ENCODE measurements at places on chromosomes 7 and 10.

DNA sequence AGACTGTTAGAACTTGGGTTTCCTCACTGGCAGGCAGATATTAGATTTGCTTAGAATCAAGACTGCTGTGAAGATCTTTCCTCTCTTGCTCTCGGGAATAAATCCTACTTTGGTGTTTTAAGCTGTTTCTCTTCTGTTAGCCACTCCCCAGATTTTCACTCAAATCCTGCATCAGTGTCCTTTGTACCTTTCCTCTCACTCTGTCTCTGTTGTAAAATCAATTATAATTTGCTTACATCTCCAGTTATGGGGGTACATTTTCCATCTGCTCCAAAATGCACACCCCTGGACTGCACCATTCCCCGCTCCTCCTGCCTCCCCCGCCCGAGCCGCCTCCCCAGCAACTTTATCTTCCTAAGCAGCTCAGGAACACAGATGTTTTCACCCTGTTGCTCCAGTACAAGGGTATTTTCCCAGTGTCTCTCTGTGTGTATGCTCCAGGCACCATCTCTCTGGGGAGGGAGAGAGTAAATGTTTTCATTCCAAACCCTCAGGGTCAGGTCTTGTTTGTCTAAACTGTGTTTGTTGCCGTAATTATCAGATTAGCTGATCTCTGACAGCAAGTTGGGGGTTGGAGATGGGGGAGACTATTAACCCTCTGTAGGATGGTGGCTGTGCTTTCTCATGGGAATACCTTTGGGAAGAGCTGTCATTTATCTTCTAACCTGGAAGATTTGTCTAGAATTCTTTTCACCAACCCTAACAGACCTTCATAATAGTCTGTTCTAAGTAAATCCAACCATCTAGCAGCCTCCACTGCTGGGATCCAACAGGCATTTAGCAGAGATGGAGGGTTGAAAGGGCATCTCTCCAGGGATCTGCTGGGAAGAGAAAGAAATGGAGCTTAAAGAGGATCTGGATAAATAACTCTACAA lies 20.4 kb upstream of the GOT1 start:
- no peak for DNase-seq

GRCh38 chr10:48599830-48600134 lies 5.1 kb downstream of the ARHGAP22 start:
- no peak for DNase-seq

- no peak for DNase-seq
Measured at GRCh38 chr10:45564303-45564959, 108.1 kb downstream of the ZFAND4 start.

DNA sequence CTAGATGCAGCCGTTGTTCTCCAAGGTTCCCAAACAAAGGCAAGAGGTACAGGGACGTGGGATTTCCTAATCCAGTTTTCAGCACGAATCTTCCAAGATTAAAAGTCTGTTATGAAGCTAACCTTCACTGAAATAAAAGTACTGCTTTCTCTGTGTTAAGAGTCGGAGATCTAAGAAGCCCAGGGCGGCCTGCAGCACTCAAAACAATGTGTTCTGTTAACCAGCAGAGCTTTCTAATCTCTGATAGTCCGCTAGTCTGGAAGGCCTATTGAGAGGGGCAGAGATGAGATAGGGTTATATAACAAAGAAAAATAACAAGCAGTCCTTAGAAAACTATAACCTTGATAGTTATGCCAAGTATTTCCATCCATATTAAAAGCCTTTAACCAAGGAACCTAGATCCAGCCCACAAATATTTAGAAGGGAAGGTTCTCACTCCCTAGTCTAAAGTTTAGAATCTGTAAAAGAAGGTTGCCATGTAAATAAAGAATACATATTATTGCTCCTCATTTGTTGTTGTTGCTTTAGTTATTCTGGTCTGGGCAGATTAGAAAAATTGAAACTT lies 106.3 kb upstream of the SVIL start:
- no peak for DNase-seq

DNA sequence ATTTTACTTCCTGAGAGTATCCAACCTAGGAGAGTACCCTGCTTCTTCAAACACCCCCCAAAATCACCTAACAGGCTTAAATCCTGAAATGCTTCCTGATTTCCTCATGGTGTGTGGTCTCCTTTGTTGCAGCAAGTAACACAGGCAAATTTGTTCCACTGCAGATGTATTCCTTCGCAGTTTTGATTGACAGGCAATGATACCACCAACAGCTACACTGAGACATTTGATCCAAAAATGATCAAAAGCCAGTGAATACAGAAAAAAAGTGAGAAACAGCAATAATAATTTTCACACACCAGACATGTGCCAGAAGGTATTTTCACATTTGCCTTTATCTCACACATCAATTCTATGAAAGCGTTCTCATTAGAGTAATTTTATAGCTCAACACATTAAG lies 95.9 kb downstream of the HERPUD2 start:
- DNase-seq, result no peak

DNA sequence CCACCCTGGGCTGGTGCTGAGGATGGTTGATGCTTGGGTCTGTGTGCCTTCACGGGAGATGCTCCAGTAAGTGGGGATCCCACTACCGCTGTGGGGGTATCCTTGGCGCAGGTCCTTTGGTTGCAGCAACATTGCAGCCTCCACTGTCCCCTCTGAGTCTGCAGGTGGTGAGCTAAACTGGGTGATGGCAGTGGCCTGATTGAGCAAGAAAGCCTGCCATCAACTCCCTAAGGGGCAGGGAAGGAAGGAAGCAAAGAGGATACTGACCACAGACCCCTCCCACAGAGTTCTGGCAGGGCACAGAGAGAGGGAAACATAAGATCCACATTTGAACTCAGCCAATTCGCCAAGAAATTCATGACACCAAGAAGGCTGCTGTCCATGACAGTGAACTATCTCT lies 43.2 kb downstream of the MYO1G start:
- no peak for DNase-seq

GRCh38 chr7:27647046-27647445 lies 15.6 kb downstream of the HIBADH start:
- DNase-seq, result no peak

DNA sequence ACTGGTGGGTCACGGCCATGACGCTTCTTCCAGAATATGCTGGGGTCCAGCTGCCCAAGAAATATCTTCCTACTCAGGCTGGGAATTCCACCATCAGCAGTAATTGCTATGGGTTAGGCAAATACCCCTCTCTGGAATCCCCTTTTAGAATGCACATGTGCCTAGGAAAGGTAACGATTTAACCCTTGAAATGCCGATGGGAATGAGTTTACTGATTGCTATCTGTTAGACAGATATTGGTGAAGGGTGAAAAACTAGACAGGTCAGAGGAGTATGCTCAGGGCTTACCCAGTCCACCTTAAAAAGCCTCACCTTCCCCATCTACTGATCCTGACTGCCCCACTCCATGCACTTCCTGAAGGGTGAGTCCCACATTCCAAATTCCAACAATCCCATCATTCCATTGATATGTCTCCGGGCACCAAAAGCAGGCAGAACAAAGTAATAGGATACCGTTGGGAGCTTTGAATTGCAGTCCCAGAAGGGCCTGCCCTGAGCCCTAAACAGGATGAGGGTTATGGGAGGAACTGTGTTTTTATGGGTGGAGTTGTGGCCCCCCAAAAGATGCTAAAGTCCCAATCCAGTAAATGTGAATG lies 59.3 kb downstream of the DLG5 start:
- no peak for DNase-seq

DNA sequence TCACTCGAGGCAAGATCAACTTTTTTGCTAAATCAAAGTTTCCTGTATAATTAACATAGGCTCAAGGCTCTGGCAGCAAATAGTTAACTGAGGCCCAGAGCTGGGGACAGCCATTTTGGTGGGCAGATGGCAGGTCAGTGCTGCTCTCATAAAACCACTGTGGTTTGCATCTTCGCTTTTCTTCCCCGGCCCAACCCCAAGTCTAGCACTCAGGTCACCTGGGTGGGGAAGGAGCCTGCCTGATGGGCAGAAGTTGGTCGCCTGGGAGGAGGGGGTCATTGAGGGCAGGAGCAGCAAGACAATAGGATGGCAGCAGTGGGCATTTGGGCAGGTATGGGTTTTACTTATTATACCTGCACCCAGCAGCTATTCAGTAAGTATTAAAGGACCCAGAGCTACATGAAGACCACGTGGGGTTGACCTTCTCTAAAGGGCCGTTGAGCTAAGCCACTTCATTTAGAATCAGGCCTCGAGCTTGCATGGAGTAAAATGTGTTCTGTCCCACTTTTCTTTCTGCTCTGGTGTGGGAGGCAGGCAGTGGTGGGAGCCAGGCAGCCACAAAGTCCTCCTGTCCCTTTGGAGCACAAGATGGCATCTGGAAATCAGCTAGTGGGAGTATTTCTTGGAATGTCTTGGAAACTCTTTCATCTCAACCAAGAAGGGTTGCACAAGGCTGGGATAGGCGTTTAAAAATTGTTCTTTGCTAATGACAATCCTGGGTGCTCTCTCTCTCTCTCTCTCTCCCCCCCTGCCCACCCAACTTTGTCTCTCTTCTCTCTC lies 133.4 kb downstream of the SPAG6 start:
- DNase-seq, result no peak

- no peak for DNase-seq
Measured at GRCh38 chr10:66719483-66719882, 206.4 kb upstream of the LRRTM3 start.

DNA sequence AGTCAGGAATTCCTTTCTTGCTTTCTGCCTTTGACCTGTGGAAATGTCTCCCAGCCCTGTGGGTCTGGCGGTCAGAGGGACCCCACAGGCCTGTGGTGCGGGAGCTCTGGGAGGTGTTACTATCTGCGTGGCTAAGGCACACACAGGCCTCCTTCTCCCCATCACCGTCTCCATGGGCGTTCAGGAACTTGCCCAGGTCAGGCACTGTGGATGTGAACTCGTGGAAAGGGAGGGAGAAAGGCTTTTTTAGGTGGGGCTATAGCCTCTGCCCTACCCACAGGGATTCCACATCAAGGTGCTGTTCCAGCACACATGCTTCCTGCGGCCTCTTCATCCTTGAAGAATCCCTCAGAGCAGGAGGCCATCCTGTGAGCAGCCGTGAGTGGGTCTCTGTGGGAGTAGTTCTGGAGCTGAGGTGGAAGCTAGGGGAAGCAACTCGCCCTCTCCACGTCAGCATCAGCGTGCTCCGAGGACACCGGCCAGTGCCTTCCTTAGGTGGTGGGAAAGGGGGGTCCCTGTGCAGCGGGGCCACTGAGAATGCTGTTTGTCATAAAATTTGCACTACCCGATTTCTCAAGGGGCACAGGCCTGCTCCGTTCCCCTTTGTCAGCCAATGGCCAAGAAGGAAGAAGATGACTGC lies 7.5 kb upstream of the ATP6V0E2 start:
- DNase-seq, result no peak

DNA sequence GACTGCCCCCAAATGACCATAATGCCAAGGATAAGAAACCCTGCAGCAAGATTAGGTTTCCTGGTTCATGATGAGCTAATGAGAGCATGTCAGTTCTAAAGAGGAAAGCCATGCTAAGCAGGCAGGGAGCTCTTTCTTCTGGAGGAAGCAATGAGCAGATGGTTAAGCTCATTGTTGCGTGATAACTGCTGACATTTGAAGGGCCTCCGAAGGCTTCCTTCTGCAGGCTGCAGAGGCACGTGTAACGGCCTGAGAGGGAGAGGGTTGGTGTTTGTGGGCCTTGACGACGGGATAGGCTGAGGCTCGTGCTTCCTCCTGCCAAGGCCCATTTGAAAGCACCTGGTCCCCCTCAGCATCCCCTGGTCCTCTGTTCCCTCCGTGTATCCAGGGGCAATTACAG lies 63.5 kb upstream of the BTBD16 start:
- DNase-seq, result no peak

GRCh38 chr7:136210079-136210478 lies 232.9 kb upstream of the MTPN start:
- no peak for DNase-seq

Measured in T-helper 9 cell (primary cell).